Stimulated activated CD4-positive, alpha-beta T cell treated with anti-CD3 and anti-CD28 coated beads, Interleukin-12 subunit alpha, Interleukin-12 subunit beta, amount 100 ng/mL, for 4 hours (primary cell): ENCODE measurements at places on chromosomes 2 and 18.

DNA sequence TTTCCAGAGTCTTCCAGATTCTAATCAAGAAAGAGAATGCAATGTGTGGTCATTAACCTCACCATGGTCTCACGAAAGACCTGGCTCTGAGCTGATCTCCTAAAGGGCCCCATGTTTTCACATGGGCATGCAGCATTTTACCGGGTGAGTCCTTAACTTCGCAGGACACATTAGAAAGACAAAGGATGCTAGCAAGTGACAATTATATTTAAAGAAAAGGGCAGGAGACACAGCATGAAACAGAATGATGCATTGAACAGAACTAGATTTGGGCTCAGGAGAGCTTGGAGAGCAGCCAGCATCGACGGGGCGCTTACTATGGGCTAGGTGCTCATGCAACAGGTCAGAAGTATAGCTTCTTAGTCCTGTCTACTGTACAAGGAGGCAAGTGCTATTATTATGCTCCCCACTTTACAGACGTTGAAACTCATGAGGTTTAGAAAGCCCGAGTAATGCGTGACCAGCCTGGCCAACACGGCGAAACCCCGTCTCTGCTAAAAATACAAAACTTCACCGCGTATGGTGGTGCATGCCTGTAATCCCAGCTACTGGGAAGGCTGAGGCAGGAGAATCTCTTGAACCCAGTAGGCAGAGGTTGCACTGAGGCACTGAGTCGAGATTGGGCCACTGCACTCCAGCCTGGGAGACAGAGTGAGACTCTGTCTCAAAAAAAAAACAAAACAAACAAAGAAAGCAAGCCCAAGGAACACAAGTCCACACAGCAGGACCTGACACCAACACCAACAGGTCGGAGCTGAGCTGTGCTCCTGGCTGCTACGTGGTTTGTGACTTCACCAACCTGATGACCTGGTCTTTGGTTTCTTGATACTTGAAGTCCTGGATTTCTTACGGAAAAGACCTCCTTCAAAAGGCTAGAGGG lies 16.1 kb downstream of the MBP start:
- no peak for DNase-seq

DNA sequence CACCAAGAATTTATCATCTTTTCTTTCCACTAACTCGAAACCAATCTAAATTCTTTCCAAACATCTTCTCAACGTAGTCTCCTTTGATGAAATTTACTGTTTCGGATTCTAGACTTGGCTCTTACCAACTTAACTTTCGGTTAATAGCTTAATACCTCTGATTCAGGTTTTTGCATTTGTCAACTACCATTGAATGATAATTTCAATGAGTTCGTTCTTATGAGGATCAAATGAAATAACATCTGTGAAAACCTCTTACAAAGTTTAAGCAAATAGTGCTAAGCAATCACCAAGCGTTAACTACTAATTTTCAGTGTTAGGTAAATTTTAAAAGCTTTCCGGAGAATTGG lies 593 bp upstream of the NRBP1 start:
- DNase-seq: no peak

- no peak for DNase-seq
Observed at GRCh38 chr2:20516291-20516645, 69.4 kb downstream of the RHOB start.

- no peak for DNase-seq
Observed at GRCh38 chr18:76943542-76944339, 121.4 kb downstream of the ZNF236 start.

- DNase-seq: no peak
Observed at GRCh38 chr2:85661139-85661858, 6.7 kb downstream of the SFTPB start.

DNA sequence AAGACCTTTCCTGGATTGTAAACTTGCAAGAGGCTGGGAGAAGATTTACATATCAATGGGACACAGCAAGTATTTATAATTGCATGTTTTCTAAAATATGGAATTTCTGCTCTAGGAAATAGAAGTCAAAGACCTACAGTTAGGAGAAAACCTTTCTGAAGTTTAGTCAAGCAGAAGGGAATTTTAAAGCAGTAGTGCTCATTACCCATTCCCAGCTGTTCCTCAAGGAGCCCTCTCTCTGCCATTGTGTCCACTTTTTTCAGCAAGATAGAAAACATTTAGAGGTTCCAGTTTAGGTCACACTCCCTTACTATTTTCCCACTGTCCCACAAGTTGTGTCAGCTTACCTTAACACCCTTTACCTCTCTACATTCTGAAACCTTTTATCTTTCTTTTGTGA lies 584.0 kb upstream of the CHAC2 start:
- no peak for DNase-seq

- DNase-seq: no peak
Observed at GRCh38 chr2:57876313-57876712, 170.3 kb upstream of the VRK2 start.

GRCh38 chr2:215489288-215489848 lies 53.5 kb upstream of the FN1 start:
- DNase-seq: no peak

GRCh38 chr2:151914989-151915628 lies 86.9 kb upstream of the ARL5A start:
- DNase-seq: no peak

- DNase-seq: no peak
Observed at GRCh38 chr18:55284614-55285013, 303.4 kb downstream of the TCF4 start.

GRCh38 chr2:174787487-174788205 lies 23.4 kb upstream of the CHRNA1 start:
- DNase-seq: no peak

DNA sequence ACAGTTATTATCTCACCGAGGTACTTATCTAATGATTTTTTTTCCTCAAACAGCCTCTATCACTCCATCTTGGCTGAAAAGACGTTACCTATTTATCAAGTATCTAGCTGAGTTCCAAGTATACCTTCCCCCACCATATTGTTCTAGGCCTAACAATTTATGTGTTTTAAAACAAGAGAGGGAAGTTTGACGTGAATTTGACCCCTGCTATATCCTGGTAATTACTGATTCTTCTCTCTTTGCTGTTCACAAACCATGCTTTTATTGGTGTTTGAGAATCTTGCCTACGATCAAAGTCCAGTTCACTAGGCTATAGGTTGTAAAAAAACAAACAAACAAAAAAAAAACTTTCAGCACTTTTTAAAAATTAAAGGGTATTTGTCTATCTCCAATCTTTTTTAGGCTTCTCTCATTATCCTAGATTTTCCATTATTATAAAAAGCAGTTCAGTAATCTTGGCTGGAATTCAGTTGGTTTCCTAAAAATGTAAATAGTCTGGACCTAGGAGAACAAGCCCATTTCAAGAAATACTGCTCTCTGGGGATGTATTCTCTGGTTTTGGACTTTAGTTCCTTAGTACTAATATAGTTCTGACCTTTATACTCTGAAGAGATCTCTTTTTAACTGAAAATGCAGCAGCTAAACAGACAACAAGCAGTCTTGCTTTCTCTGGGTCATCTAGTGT lies 505.4 kb downstream of the CPS1 start:
- DNase-seq: no peak

- DNase-seq: no peak
Observed at GRCh38 chr2:224241812-224242211, 160.1 kb downstream of the FAM124B start.

- DNase-seq: no peak
Observed at GRCh38 chr2:150046810-150047209, 440.7 kb downstream of the RND3 start.

DNA sequence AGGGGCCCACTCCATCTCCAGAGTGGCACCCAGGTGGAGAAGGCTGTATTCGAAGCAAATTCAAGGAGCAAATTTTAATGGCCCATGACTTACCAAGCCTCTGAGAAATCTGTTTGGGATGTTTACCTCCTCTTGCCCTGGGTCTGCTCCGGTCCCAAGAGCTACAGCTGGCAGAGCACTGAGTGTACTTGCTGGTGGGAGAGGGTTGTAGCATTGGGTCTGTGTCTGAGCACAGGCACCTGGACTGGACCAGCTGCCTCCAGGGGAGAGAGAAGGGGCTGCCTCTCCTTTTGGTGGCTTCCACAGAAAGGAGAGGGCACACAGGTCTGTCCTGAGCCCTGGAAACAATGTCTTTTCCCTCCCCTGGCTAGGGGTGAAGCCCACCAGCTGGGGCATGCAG lies 9.8 kb downstream of the EN1 start:
- DNase-seq: no peak

DNA sequence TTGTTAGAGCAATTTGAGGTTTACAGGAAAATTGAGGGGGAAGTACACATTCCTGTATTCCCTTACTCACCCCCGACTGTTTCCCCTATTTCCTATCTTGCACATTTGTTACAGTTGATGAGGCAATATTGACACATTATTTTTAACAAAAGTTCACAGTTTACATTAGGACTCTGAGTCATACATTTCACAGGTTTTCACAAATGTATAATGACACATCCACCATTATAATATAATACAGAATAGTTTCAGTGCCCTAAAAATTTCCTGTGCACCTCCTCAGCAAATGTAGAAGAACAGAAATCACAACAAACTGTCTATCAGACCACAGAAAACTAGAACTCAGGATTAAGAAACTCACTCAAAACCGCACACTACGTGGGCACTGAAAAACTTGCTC lies 160.6 kb upstream of the RMP24 start:
- DNase-seq: no peak

- DNase-seq: no peak
Observed at GRCh38 chr18:51350081-51350480, 152.6 kb upstream of the MEX3C start.

DNA sequence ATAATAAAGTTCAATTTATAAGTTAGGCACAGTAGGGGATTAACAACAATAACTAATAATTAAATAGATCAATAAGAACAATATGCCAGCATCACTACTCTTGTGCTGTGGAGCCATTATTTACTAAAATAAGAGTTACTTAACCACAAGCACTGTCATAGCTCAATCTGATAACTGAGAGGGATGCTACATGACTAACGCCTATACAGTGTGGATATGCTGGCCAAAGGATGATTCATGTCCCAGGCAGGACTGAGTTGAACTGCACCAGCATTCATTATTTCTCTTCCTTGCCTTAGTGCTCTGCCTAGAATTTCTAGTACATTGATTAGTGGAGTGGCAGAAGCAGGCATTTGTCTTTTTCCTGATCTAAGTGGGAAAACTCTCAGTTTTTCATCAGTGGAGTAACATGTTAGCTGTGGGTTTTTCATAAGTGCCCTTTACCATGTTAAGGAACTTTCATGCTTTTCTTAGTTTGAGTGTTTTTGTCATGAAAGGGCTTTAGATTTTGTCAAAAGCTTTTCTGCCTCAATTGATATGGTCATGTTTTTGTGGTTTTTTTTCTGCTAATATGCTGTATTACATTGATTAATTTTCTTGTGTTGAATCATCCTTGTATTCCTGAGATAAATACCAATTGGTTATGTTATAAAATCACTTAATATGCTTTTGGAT lies 21.7 kb downstream of the KIAA1328 start:
- DNase-seq: no peak

DNA sequence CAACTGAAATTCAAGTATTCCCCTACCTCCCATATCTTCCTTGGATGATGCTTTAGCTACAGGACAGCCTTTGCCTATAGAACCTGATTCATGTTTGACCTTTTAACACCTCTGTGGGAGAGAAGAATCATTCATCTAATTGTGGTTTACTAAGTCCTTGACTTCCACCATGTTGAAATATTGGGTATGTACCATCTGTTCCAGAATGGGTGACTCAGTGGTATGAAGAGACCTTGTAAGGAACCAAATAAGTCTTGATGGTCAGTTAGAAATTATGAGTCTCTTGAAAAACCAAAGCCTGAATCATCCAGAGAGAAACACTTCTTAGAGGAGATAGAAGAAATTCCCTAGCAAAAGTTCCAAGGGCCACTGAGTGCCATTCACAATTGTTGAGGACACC lies 27.5 kb downstream of the STAMBP start:
- no peak for DNase-seq

- no peak for DNase-seq
Observed at GRCh38 chr2:157874997-157875640, 1.0 kb downstream of the ACVR1 start.

DNA sequence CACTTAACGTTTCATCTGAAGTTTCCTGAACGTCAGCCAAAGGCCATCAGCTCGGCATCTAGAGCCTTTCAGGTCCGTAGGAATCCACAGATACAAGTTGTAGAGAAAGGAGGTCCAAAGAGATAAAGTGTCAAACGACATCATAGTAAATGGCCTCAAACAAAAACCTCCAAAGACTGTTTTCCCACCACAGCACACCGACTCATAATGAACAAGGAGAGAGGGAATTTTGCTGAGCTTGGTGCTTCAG lies 150.3 kb downstream of the PXDN start:
- DNase-seq: no peak

DNA sequence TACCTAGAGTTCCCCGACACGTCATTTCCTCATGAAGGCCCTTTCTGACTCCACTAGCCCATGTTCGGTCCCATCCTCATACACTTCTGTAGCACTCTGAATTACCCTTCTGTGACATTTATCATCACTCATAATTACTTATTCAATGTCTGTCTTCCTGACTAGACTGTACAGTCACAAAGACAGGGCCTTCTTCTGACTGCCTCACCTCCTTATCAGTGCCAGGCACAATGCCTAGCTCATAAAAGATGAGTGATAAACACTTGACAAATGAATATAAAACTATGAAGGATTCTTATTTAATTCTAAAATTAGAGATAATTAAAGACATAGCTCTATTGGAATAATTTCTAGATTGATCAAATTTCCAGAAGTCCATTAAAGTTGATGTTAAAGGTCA lies 1.4 kb upstream of the UBXN4 start:
- no peak for DNase-seq

DNA sequence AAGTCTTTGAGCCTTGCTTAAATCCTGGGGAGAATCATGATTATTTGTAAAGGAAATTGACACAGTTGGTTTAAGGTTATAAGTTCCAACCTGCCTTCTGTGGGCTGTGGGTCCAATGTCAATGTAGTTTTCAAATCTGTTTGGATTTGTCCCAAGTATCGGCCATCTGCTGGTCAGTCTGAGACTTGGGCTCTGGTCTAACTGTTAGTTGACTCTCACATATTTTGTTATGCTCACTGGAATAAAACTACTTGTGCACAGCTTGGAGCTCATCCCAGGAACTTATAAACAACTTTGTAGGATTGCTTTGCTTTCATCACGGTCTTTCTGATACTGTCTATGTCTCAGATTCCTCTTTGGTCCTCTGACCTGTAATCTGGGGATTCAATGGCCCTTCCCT lies 1026.2 kb upstream of the ZEB2 start:
- DNase-seq: no peak

DNA sequence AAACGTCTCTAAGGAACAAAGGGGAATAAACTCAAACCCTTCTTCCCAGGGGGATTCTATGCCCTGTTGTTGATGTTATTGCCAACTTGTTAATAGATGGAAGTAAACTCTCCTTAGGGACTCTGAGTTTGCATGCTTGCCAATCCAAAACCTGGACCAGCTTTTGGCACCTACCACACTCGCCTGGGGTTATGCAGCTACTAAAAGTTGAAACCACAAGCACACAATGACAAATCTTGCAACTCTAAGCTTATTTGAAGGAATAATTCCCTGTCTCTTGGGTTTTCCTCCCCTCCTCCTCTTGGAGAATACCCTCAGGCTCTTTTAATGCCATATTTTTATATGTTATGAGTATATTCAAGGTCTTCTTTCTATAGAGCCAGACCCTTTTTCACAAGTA lies 484.1 kb downstream of the FBXO15 start:
- no peak for DNase-seq
